Transverse colon (tissue), 4 donors: ENCODE measurements at places on chromosomes 3 and 15. TPM values are rescaled to one million over a fixed set of nuclear protein-coding genes. Genes with fewer than 3 reads are reported as not detected.

DNA sequence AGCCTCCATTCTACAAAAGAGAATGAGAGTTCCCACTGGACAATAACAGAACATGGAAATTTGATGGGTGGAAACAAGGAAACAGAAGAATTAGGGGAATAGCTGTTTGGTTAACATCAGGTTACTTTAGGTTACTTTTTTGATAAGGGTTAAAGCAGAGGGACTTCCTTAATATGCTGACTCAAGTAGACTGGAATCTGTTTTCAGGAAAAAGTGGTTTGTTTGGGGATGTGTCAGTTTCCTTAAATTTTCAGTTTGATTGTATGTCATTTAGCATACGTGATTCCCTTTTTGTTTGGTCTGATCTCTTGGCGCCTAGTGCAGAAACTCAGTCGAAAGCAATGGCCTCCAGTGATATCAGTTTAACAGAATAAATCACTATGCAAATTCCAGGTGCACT, 411.8 kb upstream of the GRM7 start:
- DNase-seq, result no peak
- no peaks in the 10 kb centered on the region for H3K4me1 ChIP-seq
- no peak overlapping the region for H3K27ac ChIP-seq
- no peaks in the 10 kb centered on the region for H3K27me3 ChIP-seq

GRCh38 chr3:168066882-168067281, 28.8 kb downstream of the GOLIM4 start:
- H3K36me3 ChIP-seq, result no peaks in the 10 kb centered on the region
- no peaks in the 10 kb centered on the region for H3K4me1 ChIP-seq
- H3K27me3 ChIP-seq, result no peaks in the 10 kb centered on the region
- H3K27ac ChIP-seq, result no peak overlapping the region

The LACTB gene
- 19.8 TPM for total RNA-seq

The MOBP gene
- 0.27 TPM for total RNA-seq

The EXD1 gene
- total RNA-seq, result not detected

GRCh38 chr3:106022913-106023312, 154.1 kb upstream of the CBLB start:
- H3K27ac ChIP-seq, result no peak overlapping the region
- H3K27me3 ChIP-seq, result no peaks in the 10 kb centered on the region
- H3K4me3 ChIP-seq, result no peak overlapping the region
- DNase-seq, result no peak

GRCh38 chr3:142051351-142051750, 98.0 kb downstream of the TFDP2 start:
- H3K36me3 ChIP-seq, result no peaks in the 10 kb centered on the region
- H3K27ac ChIP-seq, result no peak overlapping the region
- no peak overlapping the region for H3K4me3 ChIP-seq
- no peaks in the 10 kb centered on the region for H3K4me1 ChIP-seq
- no peak for DNase-seq

The PLAAT1 gene
- total RNA-seq, result not detected

- no peak overlapping the region for H3K27ac ChIP-seq
- H3K4me3 ChIP-seq, result no peak overlapping the region
- H3K36me3 ChIP-seq, result no peaks in the 10 kb centered on the region
- DNase-seq, result no peak
Observed at GRCh38 chr3:10762116-10762515, 53.9 kb upstream of the SLC6A11 start.

DNA sequence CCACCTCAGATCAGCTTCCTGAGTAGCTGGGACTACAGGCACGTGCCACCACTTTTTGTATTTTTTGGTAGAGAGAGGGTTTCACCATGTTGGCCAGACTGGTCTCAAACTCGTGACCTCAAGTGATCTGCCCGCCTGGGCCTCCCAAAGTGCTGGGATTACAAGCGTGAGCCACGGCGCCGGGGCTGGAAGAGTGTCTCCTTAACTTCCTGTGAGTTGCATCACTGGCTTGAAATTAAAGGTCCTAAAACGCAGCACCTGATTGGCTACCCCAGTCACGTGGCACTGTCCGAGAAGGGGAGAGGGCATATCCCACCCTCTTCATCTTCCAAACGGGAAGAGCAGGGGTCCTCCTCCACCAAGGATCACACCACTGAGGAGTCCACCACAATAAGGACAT, 5.5 kb upstream of the FAM174B start:
- H3K4me3 ChIP-seq, result no peak overlapping the region
- peaks cover 4% of the 10 kb centered on the region for H3K4me1 ChIP-seq
- H3K27ac ChIP-seq, result no peak overlapping the region
- no peak for DNase-seq
- peaks cover 9% of the 10 kb centered on the region for H3K27me3 ChIP-seq

GRCh38 chr15:95979286-95979685, 351.2 kb upstream of the NR2F2 start:
- no peaks in the 10 kb centered on the region for H3K4me1 ChIP-seq
- no peak for DNase-seq
- H3K4me3 ChIP-seq, result no peak overlapping the region

- no peak overlapping the region for H3K27ac ChIP-seq
- no peak overlapping the region for H3K4me3 ChIP-seq
- peak; percentile 16 for DNase-seq
- H3K4me1 ChIP-seq, result no peaks in the 10 kb centered on the region
- H3K36me3 ChIP-seq, result no peaks in the 10 kb centered on the region
Observed at GRCh38 chr3:132253262-132253878, 63.8 kb upstream of the ACP3 start.

The GMPS gene
- 3.0 TPM for total RNA-seq

The FANCD2OS gene
- not detected for total RNA-seq

DNA sequence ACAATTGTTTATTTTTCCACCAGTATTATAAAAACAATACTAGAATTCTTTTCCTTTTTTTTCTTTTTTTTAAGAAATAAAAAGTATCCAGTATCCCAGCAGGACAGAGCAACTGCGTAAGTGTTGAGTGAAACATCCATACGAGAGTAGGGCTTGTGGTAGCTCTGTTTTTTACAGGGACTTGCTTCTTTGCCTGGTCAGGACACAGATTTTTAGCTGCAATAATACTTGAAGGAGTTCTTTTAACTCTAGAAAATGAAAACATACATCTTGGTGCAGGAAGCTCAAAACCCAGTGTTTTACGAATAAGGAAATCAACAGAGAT, 297.7 kb upstream of the NR2E3 start:
- no peak overlapping the region for H3K4me3 ChIP-seq
- DNase-seq, result no peak
- H3K4me1 ChIP-seq, result peaks cover 14% of the 10 kb centered on the region
- no peaks in the 10 kb centered on the region for H3K27me3 ChIP-seq

DNA sequence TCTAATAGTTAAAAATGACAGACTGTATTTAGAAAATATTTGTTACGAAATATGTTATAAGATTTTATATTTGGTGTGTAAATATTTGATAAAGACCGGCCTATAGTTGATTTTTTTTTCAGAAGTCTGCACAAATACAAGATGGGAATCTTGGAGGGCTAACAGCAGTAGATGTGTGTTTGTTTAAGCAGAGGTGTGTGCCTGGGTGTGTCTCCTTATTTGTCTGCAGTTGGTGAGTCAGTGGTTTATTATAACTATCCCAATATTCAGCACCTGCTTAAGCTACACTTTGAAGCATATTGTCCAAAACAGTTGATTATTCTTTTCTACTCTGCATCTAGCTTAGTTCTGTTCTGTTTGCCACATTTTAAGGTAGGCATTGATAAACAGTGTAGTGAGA, 12.4 kb downstream of the GLCE start:
- no peak overlapping the region for H3K4me3 ChIP-seq
- no peaks in the 10 kb centered on the region for H3K27me3 ChIP-seq
- H3K36me3 ChIP-seq, result no peaks in the 10 kb centered on the region
- H3K4me1 ChIP-seq, result peaks cover 18% of the 10 kb centered on the region

The PLSCR4 gene
- 53.5 TPM for total RNA-seq

The ADAMTS17 gene
- total RNA-seq, result 7.5 TPM

DNA sequence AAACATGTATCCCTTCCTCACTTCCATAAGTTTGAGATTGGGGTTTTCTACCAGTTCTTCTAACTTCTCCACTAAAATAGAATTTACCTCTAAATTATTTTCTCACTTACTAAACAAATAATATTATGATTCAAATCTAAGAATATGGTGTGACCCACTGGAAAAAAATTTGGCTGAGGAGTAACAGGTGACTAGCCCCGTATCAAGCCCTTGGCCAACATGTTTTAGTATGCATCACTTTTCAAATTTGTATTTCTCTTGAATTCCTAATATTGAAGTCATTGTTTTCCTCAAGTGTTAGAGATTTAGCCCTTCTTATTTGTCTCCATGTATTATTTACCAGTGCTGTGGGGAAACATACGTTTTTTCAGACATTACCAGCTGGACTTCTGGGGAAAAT, 759.4 kb downstream of the NSUN3 start:
- no peaks in the 10 kb centered on the region for H3K36me3 ChIP-seq
- H3K4me1 ChIP-seq, result no peaks in the 10 kb centered on the region
- no peak overlapping the region for H3K27ac ChIP-seq
- H3K4me3 ChIP-seq, result no peak overlapping the region

- H3K36me3 ChIP-seq, result no peaks in the 10 kb centered on the region
- H3K4me3 ChIP-seq, result no peak overlapping the region
- H3K4me1 ChIP-seq, result no peaks in the 10 kb centered on the region
- no peak overlapping the region for H3K27ac ChIP-seq
- no peaks in the 10 kb centered on the region for H3K27me3 ChIP-seq
- no peak for DNase-seq
Observed at GRCh38 chr3:70992131-70992530, 591.4 kb downstream of the FOXP1 start.

The UROC1 gene
- total RNA-seq, result not detected

DNA sequence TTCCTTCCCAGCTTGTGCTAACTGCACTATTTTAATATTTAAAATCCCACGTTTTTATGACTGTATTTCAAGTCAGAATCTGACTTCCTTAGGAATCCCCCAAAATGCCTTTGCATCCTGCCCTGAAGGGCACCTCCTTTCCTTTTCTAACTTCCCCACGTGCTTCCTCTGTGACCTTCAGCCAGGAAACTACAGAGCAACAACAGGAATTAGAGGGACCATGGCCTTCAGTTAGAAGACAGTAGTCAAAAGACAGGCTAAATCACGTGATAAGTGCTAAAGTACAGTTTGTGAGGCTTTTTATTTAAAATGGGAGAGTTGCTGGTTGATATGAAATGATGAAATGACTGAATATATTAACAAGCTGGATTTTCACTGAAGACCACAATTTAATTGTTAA, 11.8 kb upstream of the ABHD10 start:
- no peaks in the 10 kb centered on the region for H3K4me1 ChIP-seq
- H3K27me3 ChIP-seq, result no peaks in the 10 kb centered on the region
- no peak overlapping the region for H3K4me3 ChIP-seq
- H3K27ac ChIP-seq, result peak overlapping the region; percentile 18

DNA sequence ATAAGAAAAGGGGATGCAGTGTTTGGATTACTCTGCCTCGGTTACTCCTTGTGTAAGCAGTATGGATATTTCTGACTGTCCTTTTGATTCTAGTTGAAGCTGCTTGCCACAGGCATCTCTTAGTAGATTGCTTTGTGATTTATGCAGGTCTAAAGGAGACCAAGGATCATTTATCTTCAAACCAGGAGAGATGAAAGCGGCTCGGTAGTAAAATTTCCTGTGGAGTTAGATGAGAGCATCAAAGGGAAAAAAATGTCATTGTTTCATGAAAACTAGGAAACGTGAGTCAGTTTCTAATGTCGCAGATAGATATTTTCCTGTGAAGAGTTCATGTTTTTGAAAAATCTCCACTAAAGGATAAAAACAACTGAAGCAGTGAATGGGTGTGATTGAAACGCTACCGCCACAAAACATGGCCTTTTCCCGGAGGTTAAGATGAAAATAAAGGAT, 254.0 kb upstream of the TBL1XR1 start:
- no peak overlapping the region for H3K4me3 ChIP-seq
- H3K4me1 ChIP-seq, result peaks cover 19% of the 10 kb centered on the region
- no peaks in the 10 kb centered on the region for H3K27me3 ChIP-seq
- peak overlapping the region; percentile 77 for H3K27ac ChIP-seq
- no peaks in the 10 kb centered on the region for H3K36me3 ChIP-seq

- H3K36me3 ChIP-seq, result no peaks in the 10 kb centered on the region
- DNase-seq, result no peak
- no peaks in the 10 kb centered on the region for H3K27me3 ChIP-seq
- H3K4me3 ChIP-seq, result peak overlapping the region; percentile 11
- H3K27ac ChIP-seq, result peak overlapping the region; percentile 76
Observed at GRCh38 chr15:98017150-98017964, 56.9 kb downstream of the ARRDC4 start.

The DNAH12 gene
- total RNA-seq, result not detected

- peak overlapping the region; percentile 96 for H3K27ac ChIP-seq
- H3K36me3 ChIP-seq, result peaks cover 12% of the 10 kb centered on the region
- peak overlapping the region; percentile 100 for H3K4me3 ChIP-seq
- peaks cover 42% of the 10 kb centered on the region for H3K4me1 ChIP-seq
Observed at GRCh38 chr3:88057630-88058305, 1.0 kb downstream of the CGGBP1 start.

DNA sequence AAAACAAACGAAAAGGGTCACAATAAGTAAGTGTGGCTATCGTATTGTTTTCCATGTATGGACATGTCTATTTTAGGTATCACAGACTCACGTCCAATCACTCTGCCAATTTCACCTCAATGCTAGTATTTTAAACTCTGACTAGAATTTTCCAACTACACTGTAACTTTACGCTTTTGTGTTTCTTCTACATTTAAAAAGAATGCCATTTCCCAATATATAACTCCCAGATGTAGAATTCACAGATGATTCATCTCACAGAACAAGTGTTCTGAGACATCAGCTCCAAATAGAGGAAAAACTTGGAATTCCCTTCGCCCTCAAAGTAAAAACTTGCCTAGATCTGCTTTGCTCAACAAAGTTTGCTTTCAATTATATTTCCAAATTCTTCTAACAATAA, 14.2 kb downstream of the LRIG1 start:
- no peak for DNase-seq
- H3K36me3 ChIP-seq, result no peaks in the 10 kb centered on the region
- peak overlapping the region; percentile 99 for H3K27ac ChIP-seq
- H3K4me3 ChIP-seq, result no peak overlapping the region

GRCh38 chr15:101453123-101454120, 36.1 kb downstream of the PCSK6 start:
- no peak for DNase-seq
- H3K4me3 ChIP-seq, result no peak overlapping the region
- H3K36me3 ChIP-seq, result no peaks in the 10 kb centered on the region
- H3K27ac ChIP-seq, result no peak overlapping the region
- no peaks in the 10 kb centered on the region for H3K4me1 ChIP-seq

The EFHB gene
- not detected for total RNA-seq

DNA sequence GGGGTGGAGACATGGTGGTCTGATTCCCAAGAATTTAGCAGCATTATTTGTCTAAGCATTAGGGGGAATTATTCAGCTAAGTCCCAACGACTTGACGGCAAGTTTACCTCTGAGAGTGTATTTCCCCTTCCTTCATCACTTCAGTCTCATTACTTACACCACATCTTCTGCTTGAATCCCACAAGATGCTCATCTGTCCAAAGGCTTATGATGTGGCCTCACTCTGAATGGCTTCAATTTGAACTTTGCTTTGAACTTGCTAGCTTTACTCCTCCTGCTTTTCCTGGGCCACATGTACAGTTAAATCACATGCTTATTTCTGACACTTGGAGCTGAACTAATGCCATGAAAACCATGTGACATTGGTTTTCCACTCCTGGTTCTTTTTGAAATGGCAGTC, 231.3 kb upstream of the SATB1 start:
- H3K27ac ChIP-seq, result no peak overlapping the region
- H3K4me3 ChIP-seq, result no peak overlapping the region
- H3K4me1 ChIP-seq, result no peaks in the 10 kb centered on the region
- DNase-seq, result no peak
- H3K27me3 ChIP-seq, result no peaks in the 10 kb centered on the region

GRCh38 chr15:85819938-85820337, 25.2 kb upstream of the KLHL25 start:
- H3K4me1 ChIP-seq, result peaks cover 3% of the 10 kb centered on the region
- H3K36me3 ChIP-seq, result no peaks in the 10 kb centered on the region
- no peak for DNase-seq

The FAM81A gene
- 4.6 TPM for total RNA-seq

- H3K4me1 ChIP-seq, result peaks cover 10% of the 10 kb centered on the region
- no peaks in the 10 kb centered on the region for H3K27me3 ChIP-seq
Observed at GRCh38 chr15:101252836-101253235, 988 bp upstream of the CHSY1 start.
